ENCODE measurements at places on chromosomes 13 and 19.

DNA sequence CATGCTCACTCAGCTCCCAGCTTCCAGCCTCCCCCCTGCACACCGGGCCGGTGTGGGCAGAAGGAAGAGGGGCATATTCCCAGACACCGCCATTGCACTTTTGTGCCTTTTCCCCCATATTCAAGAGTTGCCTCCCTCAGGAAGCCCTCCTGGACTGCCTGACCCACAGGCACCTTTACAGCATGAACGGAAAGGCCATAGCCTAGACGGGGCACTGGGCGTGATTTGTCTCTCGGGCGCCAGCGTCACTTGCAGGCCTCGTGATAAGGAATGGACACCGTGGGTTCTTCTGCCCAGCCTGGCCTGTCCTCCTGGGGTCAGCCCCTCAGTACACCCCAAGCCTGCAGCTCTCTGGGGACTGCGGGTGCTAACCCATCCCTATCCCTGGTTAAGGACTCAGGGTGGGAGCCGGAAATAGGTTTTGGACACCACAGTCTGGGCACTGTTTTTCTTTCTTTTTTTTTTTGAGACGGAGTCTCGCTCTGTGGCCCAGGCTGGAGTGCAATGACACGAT, 933 bp upstream of the UQCR11 start:
- DNase-seq = no peak

DNA sequence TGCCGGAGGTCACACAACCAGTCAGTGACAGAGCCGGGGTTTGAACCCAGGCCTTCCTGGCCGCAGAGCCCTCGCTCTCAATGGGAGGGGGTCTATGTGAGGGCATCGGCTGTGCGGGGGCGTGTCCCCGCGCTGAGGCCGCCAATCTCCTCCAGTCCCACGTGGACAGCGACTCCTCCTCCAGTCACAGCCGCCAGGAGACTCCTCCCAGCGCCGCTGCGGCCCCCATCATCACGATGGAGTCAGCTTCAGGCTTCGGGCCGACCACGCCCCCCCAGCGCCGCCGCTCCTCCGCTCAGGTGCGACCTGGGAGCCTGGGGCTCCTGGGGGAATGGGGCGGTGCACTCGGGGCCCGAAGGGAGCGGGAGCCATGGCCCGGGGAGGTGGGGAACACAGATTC, 6.0 kb downstream of the SPRED3 start:
- DNase-seq = no peak

DNA sequence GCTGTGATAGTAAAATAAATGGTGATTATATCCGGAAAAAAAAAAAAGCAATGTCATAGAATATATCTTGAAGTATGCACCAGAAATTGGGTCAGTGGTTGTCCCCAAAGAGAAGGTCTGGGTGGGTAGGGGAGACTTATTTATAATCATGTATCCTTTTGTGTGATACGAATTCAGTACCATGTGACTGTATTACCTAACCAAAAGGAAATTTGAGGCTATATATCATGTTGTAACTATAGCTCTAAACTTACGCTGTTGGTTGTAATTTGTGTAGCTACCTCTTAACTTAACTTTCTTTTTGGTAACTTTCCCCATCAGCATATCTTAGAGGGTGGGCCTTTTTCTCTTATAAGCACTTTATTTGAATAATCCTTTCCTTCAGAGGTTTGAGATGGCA, 25.2 kb upstream of the KCTD4 start:
- DNase-seq = no peak

GRCh38 chr19:44050740-44051649, 841 bp upstream of the ZNF223 start:
- DNase-seq = no peak

DNA sequence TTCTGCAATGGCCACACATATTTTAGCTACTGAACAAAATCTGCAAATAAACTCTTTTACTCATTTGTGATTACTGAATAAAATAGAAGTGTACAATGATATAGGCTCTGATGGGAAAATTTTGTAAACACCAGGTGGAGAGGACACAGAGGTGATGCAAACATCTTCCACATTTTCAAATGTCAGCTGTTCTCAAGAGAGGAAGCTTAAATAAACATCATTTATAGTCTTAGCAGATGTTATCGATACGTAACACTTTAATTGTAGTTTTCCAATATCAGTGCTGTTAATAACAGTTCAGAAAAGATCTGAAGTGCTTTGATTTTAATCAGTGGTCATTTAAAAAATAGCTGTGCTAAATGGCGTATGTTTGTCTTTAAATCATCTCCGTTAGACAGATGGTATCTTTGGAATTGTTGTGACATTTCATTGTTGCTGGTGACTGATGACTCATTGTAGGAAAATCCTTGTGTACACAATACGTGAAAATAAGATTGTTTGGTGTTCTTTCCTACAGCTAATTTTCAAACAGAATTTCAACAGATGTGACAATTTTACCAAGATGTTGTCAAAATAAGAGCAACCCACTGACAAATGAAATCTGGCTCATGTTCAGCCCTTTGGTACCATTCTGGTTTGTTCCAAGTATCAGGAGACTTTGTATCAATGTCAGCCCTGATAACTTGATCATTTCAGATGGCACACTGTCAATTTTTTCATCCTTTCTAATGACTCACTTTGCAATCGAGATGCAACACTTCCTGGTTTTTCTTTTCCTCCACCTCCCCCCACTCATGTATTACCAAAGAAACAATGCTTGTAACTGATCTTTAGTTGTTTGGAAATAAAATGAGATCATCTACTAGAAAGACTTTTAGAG, 516.0 kb downstream of the DCT start:
- DNase-seq = no peak

DNA sequence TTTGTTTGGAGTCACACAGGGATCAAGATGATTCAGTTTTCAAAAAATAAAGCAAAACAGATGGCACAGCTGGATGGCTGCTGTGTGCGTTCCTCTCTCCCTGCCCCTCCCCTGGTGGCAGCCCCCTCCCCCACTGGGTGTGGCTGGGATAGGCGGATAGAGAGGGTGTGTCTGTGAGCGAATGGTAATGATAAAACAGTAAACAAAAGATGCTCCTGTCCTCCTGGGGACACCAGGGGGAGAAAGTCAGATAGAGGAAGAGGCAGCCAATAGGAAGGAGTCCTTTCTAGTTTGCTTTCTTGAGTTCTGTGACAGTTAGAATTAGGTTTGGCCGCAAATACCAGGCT, 6.5 kb downstream of the TMEM255B start:
- DNase-seq = no peak

DNA sequence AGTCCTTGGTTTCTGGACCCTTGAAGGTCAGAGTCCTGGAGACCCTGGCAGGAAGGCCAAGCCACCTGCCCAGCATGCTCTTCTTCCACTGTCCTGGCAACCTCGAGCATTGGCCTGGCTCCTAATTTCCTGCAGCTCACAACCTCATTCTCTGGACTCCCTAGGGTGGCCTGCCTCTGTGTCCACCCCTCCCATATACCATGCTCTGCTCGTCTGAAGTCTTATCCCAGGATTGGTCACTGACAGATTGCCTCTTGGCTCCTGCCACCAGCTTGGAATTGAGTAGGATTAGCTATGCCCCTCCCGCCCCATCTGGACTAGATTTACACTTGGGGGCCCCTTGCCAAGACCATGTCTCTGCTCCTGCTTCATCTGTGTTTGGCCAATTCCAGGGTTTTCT, 17.1 kb upstream of the WASF3 start:
- no peak for DNase-seq

GRCh38 chr13:21696865-21697448, 26.1 kb downstream of the FGF9 start:
- DNase-seq = no peak

DNA sequence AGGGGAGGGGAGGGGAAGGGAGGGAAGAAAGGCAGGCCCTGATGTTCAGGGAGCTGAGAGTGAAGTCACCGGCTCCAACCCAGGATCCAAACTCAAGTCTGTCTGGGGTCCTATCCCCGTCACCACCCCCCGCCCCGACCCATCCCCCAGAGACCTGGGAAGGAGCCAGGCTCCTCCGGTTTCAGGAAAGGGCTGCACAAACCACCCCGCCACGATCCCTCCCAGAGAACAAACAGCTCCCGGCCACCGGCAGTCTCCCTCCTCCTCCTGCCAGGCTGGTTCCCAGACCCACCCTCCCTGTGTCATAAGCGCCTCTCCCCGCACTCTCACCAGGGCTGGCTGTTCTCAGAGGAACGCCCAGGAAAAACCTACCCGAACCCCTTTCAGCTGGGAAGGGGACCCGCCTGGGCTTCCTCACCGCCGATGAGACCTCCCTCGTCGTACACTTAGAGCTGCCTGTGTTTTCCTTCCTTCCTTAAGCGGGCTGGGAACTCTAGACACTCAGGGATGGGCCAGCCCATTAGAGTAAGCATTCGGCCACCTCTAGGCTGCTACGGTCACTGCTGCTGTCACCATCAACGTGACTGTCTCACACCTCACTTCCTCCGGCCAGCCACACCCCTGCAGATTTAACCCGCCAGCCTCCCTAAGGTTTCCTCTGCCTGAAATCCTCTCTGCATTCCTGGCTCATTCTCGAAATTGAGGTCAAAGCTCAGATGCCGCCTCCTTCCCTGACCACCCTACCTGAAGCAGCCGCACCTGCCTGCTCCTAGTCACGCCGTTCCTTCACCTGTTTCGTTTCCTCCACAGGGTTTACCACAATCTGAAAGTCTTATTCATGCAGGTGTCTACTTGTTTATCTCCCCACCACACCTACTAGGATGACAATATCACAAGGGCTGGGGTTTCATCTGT, 6.3 kb upstream of the RDH13 start:
- no peak for DNase-seq

- peak; percentile 50 for DNase-seq
These were observed 3.9 kb upstream of the GSK3A start for GRCh38 chr19:42246143-42246921.

- DNase-seq = no peak
These were observed 145.6 kb downstream of the FLT1 start for GRCh38 chr13:28349371-28349770.

GRCh38 chr19:50465986-50466705, 10.2 kb upstream of the EMC10 start:
- DNase-seq = no peak

GRCh38 chr13:78131811-78132210, 213.2 kb upstream of the EDNRB start:
- DNase-seq = no peak

DNA sequence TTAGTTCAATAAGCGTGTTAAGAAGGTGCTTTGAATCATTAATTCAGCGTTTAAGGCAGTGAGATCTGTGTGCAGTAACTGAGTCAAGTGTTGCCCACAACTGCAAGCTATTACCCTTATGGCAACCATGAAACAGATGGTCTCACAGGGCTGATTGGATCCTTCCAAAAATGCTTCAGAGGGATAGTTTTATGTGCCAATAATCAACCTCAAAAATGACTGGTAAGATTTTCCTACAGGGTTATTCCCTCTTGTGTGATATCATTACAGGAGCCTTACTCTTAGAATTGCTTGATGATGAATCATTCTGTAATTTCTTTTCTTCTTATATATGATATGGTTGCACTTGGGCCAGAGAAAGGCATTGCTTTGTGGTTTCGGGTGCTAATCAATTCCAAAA, 1299.2 kb upstream of the ATXN8OS start:
- no peak for DNase-seq

DNA sequence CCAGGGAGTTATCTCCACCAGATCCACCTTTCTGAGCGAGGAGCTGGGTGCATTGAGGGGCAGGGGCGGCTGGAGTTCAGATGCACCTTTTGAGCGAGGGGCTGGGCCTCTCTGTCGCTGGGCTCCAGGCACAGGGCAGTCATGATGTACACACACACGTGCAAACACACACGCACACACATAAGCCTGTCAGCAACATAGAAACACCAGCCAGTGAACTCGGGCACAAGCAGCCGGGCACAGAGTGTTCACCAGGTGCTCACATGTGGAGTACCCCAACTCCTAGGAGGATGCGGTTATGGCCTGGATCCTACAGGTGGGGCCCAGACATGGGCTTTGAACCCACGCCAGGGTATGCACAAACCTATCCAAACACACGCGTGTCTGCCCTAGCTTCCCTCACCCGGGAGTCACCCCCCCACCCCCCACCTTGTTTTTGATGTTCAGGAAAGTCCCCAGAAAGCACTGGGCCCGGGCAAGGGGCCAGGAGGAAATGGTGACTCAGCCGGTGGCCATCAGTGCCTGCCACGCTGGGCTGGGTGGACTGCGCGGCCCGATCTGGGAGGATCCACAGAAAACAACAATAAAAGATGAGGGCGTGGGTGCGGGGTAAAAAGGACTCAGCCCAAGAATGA, 13.3 kb downstream of the ARRDC2 start:
- peak; percentile 81 for DNase-seq

- DNase-seq = no peak
These were observed 477.0 kb downstream of the FOXO1 start for GRCh38 chr13:40189426-40189825.

All from pulmonary artery endothelial cell (primary cell).